Small intestine (tissue), 16 donors: ENCODE measurements at places on chromosomes 2 and 18. TPM values are rescaled to one million over a fixed set of nuclear protein-coding genes. Genes with fewer than 3 reads are reported as not detected.

The CHST9 gene
- polyA plus RNA-seq: not detected

The OSBPL6 gene
- polyA plus RNA-seq: 1.4 TPM

DNA sequence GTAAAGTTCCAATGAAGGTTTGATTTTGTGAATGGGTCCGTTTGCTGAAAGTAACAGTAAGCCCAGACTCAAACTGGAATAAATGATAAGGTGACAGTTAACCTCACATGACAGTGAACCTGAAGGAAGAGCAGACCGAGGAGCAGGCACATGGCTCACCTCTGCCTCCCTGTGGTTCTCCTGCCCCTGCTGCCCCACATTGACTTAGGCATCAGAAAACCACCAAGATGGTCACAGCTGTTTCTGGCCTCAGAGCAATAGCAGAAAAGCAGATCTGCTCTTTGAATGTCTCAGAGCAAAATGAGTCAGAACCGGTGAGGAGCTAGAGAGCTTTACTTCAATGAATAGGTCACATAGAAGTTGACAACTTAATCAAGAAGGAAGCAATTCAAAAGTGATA lies 487.6 kb downstream of the METTL4 start:
- H3K27me3 ChIP-seq: no peaks in the 10 kb centered on the region
- no peak overlapping the region for H3K27ac ChIP-seq
- H3K4me3 ChIP-seq: no peak overlapping the region
- no peak for DNase-seq
- H3K36me3 ChIP-seq: no peaks in the 10 kb centered on the region

DNA sequence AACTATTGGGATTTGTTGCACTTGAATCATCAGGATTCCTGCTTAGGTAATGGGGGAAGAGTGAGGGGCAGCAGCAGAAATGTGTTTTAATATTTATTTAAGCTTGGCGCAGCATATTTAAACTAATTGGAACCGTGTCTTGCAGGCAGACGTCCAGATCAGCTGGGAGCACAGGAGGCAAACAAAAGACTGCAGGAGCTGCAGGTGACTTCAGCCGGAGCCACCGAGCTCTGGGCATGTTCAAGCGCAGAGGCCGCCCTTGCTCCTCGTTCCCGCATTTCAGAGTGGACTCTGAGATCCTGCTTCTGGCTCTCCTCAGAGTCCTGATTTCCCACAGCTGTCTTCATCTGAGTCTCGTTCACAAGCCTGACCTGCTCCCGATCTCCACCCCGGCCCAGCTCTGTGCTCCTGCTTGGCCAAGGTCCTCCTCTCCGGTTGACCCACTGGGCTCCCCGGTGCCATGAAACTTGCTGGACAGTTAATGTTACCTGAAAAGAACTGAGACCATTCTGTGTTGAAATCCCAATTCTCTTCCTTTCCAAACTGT lies 475.5 kb downstream of the SOX11 start:
- H3K36me3 ChIP-seq: no peaks in the 10 kb centered on the region
- DNase-seq: no peak
- no peaks in the 10 kb centered on the region for H3K27me3 ChIP-seq
